ENCODE measurements at places on chromosomes 5 and 9.
A peak's percentile ranks its signal among the peaks of the same experiment; 100 is the strongest.

- no peak for DNase-seq
Measured at GRCh38 chr5:9108162-9108561, 437.7 kb downstream of the SEMA5A start.

DNA sequence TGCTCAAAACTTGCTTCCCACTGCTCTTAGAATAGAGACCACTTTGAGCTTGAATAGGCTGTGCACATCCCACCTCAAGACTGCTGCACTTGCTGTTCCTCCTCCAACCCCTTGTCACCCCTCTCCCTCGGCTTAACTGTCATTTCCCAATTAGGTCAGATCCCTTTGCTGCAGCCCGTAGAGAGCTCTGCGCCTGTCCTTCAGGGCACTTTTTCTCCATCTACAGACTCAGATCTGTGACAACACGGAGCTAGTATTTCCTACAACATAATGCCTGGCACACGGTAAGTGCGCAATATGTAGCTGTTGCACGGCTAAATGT lies 485 bp upstream of the HABP4 start:
- DNase-seq: no peak

GRCh38 chr9:108642871-108643270 lies 212.9 kb downstream of the ACTL7B start:
- no peak for DNase-seq

GRCh38 chr9:35035851-35036701 lies 36.3 kb downstream of the VCP start:
- no peak for DNase-seq

DNA sequence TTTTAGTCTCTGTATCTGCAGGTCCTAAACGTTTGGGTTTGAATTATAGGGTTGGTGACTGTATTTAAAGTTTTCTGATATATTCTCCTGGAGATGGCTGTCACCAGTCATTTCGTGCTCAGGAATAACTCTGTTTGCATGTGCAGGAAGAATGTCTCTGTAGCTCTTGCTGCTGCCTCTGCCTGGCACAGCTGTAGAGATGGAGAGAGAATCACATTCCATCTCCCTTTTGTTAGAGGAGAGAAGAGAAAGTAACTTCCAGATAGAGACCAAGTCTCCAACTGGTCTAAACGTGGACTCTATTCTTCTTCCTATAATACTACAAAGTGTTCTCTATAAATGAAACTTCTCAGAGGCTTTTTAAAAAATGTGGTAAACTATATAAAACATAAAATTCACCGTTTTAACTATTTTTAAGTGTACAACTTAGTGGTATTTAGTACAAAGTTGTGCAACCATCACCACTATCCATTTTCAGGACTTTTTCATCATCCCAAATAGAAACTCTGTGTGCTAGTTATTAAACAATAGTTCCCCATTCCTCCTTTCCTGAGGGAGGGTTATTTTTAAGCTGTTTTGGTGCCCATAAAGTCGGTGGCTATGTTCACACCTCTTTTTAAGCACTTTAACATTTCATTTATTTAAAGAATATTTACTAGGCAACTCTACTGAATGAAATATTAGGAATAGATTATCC lies 20.7 kb upstream of the STARD4 start:
- DNase-seq: no peak

GRCh38 chr9:109993250-109993978 lies 213.4 kb downstream of the PALM2AKAP2 start:
- DNase-seq: no peak

GRCh38 chr9:77463151-77463550 lies 185.0 kb downstream of the GNA14 start:
- DNase-seq: no peak

DNA sequence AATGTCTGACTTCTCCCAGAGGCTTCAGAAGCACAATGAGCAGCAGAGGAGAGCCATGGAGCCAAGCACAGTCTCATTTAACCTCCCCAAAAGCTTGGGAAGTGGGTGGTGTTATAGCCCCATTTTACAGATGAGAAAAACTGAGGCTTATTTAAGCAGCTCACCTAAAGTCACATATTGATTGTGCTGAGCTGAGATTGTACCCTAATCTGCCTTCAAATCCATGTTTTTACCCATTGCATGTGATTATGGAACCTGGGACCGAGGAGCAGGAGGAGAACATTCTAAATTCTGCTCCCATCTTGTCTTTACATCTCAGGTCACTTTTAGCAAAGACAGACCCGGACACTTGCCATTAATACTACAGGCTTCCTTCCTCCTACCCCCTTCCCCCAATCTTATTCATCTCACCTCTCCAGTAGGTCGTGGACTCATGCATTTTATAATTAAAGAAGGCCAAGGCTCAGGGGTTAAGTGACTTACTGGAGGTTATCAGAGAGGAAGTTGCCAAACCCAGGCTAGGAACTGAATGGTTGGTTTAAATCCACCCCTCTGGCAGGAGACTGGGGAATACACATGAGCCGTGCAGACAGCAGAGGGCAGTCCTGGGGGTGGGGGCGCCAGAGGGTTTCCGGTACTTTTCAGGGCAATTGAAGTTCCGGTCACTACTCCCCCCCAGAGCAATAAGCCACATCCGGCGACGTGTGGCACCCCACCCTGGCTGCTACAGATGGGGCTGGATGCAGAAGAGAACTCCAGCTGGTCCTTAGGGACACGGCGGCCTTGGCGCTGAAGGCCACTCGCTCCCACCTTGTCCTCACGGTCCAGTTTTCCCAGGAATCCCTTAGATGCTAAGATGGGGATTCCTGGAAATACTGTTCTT lies 51.0 kb upstream of the IL17B start:
- no peak for DNase-seq

- DNase-seq: no peak
Measured at GRCh38 chr9:91768977-91769916, 180.8 kb downstream of the ROR2 start.

GRCh38 chr5:111095982-111096381 lies 3.8 kb downstream of the WDR36 start:
- no peak for DNase-seq

- no peak for DNase-seq
Measured at GRCh38 chr5:109953761-109954160, 264.0 kb downstream of the MAN2A1 start.

DNA sequence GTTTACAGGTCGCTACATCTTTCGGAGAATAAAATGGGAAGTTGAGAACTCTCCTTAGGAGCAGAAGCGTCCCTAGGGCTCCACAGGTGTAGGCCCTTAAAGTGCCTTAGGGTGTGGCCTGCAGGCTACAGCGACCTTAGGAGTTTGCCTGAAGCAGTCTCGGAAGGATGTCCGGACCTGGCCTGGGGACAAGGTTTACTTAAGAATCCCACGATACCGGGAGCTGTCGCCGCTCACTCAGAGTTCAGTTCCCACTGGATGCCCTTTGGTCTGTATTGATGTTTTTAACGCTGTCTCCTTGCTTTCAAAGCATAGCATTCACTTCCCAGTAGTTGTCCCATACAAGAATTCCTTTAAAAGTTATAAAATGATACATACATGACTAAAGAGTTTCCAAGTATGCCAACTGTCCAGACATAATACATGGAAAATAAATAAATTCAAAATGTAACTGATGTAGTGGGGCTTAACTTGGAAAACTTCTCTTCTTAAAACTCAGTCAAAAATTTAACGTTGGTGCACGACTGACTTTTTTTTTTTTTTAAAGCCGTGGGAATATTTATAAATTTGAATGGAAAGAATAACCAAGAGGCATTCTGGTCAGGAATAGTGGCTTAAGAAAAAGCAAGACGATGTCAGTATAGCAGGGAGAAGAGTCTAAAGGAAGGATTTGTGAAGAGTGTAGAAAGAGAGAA lies 848 bp downstream of the RAD50 start:
- DNase-seq: no peak

DNA sequence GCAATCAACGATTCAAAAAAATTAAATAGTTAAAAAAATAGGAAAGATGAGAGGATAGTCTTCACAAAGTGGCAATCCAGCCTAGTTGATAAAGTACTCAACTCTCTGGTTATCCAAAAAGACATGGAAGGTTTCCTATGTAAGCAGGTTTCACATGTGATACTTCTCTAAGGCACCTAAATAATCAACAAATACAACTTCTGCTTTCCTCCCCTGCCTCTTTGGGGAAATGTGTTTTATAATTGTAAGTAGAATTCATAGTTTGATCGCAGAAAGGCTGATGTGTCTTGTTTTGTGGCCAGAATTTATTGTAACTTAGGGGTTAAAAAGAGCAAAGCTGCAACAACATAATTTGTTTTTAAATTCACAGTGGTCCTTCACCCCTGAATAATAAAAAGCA lies 855.5 kb upstream of the DMAC1 start:
- DNase-seq: no peak

DNA sequence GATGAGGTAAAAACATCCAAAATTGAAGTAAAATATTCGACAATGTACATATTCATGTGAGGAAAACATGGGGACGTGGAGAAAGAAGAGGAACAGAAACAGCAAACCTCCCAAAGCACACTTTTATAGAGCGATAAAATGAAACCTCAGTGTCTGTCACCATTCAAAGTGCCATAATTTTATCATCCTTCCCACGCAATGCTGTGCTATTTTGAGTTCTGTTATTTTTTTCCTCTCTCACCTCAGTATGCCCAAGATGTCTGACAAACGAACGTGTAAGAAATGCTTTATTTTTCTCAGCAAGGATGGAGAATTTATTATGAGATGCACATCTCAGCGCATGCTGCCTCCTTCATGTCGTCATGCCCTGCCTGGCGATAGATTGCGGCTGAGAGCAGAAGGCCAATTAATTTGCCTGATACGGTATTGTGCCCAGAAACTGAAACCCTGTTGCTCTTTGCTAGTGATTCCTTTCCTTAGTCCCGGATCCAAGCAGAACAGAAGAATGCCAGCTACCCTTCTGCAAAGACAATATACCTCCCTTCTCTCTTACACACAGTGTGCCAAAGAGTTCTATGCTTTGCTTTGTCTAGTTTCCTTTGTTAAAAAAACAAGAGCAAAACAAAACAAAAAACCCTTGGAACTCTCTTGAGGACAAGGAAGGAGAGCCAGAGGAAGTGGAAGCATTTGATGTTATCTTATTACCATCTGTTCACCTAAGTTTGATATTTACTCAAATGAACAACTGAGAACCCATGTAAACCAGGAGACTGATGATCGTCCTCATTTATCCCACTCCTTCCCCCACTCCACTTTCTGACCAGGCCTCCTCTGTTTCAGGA lies 192.4 kb downstream of the SEMA6A start:
- no peak for DNase-seq

GRCh38 chr5:1106385-1107166 lies 5.3 kb downstream of the SLC12A7 start:
- DNase-seq: no peak

GRCh38 chr5:171386006-171386671 lies 1.5 kb upstream of the NPM1 start:
- DNase-seq: no peak

DNA sequence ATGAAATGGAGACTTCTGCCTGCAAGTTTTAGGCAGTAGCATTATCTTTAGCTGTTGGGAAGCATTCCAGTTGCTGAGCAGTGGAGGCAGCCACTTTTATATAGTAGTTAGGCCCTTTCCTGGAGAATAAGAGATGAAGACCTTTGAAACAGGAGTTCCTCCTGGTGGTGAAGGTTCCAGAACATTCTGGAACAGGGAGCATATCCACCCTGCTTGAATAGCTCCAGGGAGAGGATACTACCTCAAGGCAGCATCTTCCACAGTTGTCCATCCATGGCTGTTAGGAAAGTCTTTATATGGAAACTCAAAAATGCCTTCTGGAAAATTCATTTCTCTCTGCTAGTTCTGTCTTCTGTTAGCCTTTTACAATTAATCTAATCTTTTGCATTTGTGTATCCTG lies 3.0 kb downstream of the ASPN start:
- DNase-seq: no peak

- DNase-seq: no peak
Measured at GRCh38 chr9:125360601-125361000, 99.0 kb downstream of the GAPVD1 start.

DNA sequence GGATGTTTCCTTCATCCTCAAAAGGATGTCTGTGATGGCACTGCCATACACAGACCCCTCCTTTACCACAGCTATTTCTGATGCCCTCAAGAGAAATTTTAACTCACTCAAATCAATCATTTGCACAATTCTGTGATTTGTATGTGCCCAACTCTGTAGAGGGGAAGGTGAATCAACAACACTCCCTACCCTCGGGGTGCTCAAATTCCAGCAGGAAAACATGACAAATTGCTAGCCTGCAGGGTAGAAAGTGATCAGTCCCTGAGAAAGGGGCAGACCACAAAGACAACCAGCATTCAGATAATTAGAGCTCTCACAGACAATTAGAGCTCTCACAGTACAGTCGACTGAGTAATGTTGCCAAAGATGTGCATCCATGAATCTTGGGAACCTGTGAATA lies 45.3 kb upstream of the FOXE1 start:
- no peak for DNase-seq

GRCh38 chr9:137106662-137107250 lies 7.8 kb downstream of the DPP7 start:
- DNase-seq: no peak

DNA sequence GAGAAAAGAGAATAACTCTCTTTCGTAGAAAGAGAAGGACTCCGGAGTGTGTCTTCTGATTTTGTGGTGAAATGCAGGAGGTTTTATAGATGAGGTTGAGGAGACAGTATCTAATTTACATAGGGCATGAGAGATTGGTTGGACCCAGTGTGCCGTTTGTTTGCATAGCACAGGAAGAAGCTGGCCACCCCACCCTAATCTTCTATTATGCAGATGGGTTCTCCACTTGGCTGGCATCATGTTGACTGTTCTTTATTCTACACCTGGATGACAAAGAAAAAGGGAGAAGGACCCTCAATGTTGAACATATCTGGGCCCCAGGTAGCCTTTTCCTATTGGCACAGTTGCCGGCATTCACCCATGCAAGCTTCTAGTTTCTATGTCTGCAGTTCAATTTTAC lies 23.2 kb upstream of the MINAR2 start:
- no peak for DNase-seq

GRCh38 chr9:135561391-135562234 lies at the start of gene PAEP:
PAEP (plus strand) TSS chr9:135561756.
- no peak for DNase-seq

GRCh38 chr9:4859035-4859434 lies 66.3 kb downstream of the RCL1 start:
- DNase-seq: no peak

- DNase-seq: no peak
Measured at GRCh38 chr9:78074385-78075291, 43.0 kb upstream of the GNAQ start.

DNA sequence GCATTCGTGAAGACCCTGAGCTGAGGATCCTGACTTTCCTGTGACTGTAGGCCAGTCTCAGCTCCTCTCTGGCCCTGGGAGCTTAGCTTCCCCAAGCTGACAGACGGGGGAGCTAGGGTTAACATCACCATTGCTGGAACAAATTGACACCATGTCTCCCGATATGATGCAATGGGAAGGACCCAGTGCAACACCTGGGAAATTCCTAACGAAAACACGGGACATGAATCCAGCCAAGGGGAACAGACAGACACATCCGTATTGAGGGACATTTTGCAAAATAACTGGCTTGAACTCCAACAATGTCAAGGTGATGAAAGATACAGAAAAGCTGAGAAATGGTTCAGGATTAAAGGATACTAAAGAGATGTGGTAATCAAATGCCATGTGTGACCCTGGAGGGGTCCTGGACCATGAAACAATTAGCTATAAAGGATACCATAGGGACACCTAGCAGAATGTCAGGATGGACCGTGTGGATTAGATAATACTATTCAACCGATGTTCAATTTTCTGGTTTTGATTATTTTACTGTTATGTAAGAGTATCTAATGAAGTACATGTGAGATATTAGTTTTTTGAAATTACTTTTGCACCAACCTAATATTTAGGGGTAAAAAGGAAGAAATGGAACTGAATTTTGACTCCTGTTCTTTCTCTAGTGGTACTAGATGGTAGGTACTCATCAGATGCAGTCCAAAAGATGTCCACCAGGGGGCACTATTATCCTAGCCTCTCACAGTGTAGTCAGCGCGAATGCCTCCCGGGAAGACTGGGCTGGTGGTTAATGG lies 52.7 kb downstream of the NDST1 start:
- peak; percentile 67 for DNase-seq

All from AG04450 (cell line).